ENCODE measurements at places on chromosomes 6 and 20.

GRCh38 chr6:39731565-39731964, 6.4 kb upstream of the KIF6 start:
- DNase-seq, result no peak

DNA sequence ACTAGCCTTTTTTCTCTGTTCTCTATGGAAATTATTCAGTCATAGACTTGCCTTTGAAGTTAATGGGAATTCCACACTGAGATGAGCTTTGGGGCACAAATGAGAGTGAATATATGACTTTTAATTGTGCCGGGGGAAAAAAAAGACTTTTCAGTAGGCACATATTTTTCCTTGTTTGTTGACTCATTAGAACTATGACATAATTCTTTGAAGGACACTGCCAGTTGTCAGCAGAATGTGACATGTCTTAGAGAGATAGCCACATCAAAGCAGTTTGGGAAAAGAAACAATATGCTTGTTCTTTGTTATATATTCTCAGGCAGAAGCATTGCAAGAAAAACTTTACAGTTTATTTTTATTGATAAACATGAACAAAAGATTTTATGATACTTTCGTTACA, 138.3 kb downstream of the COL9A1 start:
- no peak for DNase-seq

DNA sequence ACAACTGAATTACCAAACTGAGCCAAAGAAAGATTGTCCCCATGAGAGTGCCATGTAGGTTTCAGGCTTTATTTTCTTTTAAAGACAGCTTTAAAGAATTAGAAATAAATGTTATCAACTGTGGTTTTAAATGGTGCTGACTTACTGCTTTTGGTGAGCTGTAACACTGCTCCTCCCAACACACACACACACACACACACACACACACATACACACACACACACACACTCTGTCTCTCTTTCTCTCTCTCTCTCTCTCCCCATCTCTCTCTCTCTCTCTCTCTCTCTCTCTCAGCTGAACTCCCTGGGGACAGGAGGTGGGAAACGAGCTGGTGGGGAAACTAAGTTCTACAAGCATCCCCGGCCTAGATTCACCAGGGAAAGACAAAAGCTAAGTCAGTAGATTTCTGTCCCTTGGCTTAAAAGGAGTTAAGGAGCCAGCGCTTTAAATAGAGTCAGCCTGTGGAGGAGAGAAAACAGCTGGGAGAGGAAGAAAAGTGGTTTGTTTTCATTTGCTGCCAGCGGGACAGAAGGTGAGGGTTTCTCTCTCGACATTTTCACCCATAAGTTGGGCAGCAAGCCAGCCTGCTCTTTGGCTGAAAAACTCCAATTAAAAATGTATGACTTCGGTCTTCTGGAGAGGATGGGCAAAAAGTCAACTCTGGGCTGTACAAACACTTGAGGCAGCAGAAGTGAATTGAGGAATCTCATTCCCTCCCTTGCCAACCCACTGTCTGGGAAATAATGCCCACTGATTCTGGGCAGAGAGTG, 27.4 kb downstream of the CBLN4 start:
- no peak for DNase-seq

- DNase-seq, result no peak
Measured at GRCh38 chr6:167746390-167746907, 80.3 kb upstream of the AFDN start.

- DNase-seq, result no peak
Measured at GRCh38 chr6:113876695-113877094, 19.6 kb downstream of the MARCKS start.

DNA sequence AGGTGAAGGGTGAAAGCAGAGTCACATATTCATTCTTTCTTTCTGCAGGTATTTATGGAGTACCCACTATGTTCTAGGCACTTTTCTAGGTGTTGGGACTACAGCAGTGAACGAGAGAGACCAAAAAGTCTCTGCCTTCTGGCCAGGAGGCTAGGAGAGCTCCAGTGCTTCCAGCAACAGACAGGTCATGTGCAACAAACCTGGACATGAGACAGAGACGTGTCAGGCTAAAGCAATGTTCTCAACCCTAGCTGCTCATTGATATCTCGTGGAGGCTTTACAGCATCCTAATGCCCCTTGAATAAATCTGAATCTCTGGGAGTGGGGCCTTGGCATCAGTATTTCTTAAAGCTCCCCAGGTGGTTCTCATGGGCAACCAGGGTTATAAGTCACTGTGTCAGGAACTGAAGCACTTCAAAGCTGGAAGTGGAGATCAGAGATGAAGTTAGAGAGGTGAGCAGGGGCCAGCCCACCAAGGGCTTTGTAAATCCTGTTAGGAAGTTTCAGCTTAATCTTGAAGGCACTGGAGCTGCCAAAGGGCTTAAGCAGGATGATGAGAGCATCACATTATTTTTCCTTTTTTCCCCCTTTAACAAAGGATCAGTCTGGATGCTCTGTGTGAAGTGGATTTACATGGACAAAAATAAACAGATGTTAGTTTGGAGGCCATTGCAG, 13.0 kb upstream of the TBCC start:
- no peak for DNase-seq

DNA sequence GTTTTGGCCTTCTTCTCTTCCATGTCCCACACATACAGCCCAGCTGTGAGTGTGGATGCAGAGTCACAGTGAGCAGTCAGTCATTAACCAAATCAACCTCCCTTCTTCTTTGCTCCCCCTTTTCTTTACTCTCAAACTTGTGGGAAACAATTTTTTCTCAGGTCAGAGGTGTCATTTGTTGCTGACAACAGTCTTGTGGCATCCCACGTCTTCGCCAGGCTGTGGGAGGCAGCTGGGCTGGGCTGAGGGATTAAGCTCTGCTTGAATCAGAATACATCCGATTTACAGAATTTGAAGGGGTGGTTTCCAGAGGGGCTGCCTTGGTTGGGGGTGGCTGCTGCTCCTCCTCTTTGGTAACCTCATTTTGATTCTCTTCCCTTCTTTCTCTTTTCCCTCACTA, 40.5 kb downstream of the SCGN start:
- DNase-seq, result no peak
